ENCODE measurements at places on chromosomes 11 and 22.

- DNase-seq, result no peak
Measured at GRCh38 chr11:2663506-2663905, 36.3 kb downstream of the KCNQ1OT1 start.

DNA sequence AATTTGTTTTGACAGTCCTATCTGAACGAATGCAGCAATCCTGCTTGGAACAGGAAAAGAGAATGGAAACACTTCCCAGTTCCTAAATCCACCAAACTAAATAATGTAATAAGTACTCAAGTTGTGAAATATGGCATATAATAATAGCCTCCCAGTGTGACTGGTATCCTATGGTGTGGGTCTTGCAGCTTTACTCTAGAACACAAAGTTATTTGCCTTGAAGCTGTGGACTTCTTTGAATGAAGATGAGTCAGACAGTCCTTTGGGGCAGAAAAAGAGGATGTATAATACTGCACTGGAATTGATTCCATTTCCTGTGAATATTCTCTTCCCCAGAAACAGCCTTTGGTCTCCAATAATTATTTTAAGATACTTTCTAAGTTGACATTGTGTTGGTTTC lies 887.0 kb downstream of the KCNA4 start:
- no peak for DNase-seq

DNA sequence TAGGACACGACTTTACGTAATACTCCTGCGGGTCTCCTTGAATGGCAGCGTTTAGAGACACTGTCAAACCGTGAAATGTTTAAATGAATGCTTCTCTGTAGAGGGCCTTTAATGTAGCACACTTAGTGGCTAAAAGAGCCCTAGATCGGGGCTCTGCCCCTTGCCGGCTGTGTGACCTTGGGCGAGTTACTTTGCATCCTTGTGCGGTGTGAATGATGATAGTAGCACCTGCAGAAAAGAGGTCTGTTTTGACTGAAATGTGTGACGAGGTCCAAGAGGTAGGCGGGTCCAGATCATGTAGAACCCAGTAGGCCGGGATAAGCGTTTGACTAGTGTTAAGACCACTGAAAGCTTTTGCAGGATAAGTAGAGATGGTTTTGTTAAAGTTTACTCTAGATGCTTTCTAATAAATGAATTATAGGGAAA lies 866 bp downstream of the MED17 start:
- no peak for DNase-seq

DNA sequence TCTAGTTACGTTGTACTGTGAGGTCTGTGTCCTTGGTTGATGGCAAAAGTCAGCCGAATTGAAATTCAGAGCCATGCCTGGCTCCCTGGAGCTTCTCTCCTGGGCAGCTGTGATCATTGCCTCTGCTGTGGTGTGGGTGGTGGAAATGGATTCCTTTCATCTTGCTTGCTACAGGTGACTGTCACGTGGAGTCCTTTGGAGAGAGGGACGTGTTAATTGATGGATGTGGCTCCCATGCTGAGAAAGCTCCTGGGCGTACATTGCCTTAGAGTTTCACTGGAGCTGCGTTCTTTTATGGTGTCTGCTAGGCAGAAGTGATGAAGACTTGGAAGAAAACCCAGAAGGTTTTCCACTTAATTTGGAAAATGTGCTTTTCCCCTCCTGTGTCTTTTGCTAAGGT lies 41.9 kb upstream of the PPP6R3 start:
- no peak for DNase-seq

GRCh38 chr11:42825598-42825997 lies 486.2 kb upstream of the API5 start:
- DNase-seq, result no peak

DNA sequence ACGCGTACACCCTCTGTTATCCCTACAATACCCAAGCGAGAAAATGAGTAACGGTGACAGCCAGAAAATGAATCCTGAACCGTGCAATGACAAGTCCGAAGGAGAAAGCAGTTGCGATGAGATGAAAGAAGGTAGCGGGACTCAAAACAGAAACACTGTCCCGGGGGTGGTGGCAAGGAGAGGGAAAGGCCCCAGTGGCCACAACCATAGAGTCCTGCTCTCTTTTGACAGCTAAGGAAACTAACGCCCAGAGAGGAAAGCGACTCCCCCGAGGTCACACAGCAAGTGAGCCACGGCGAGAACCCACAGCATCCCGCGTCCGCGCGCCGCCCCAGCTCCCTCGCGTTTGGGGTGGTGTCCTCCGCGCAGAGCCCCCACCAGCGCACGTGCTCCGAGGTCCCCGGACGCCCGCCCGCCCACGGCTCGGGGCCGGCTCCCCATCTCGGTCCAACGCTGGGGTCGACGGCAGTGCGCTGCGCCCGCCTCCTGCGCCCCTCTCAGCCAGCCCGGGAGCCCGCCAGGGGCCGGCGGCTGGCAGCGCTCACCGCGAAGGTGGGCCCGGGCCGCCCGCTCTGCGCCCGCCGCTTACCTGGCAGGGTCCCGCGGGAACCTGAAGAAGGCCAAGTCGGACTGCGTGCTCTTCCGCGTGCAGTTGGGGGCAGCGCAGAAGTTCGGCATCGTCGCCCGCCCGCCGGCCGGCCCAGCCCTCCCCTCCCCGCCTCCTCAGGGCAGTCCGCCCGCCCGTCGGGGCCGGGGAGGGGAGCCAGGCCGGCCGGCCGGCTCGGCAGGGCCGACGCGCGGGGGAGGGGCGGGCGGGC lies 564 bp downstream of the THAP12 start:
- peak; percentile 36 for DNase-seq
